ENCODE measurements at places on chromosomes 4 and X.

GRCh38 chrX:47489507-47490275, 6.7 kb upstream of the ZNF41 start:
- no peak for DNase-seq

DNA sequence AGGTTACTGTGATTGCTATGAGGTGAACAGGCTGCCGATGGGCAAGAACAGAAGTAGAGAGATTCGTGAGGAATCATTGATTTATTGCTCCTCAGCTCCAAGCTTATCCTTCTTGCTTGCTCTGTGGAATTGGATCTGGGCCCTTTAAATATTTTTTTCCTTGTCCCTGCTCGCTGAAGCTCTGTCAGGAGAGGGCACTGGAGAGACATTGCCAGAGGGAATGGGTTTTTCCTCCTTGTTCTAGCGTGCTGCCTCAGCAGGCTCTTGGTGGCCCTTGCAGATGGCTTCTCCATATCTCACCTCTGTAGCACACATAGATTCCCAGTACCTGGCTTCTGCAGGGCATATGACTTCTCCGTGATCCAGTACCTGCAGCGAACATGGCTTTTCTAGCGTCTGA, 67.4 kb downstream of the CNGA2 start:
- no peak for DNase-seq

DNA sequence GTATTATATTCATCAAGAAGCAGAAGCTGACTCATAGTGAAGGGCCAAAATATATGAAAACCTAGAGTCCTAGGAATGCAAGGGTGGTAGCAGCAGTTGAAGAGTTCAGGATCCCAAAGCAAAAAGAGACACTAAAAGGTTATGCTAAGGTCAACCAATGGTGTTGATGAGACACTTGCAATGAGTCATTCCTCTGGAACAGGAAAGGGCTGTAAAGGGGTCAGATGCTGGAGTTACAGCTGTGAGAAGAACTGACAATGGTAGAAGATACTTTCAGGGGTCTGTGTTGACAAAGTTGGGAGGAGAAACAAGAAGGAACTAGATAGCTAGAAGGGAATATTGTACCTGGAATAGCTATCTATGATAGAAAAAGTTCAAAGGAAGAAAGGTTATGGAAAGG, 47.5 kb downstream of the ZGRF1 start:
- no peak for DNase-seq

GRCh38 chr4:127778102-127778501, 4.0 kb upstream of the HSPA4L start:
- DNase-seq, result no peak

GRCh38 chrX:15769300-15769954, 20.9 kb upstream of the ZRSR2 start:
- DNase-seq, result no peak

GRCh38 chr4:86720508-86721068, 126.5 kb downstream of the PTPN13 start:
- no peak for DNase-seq

DNA sequence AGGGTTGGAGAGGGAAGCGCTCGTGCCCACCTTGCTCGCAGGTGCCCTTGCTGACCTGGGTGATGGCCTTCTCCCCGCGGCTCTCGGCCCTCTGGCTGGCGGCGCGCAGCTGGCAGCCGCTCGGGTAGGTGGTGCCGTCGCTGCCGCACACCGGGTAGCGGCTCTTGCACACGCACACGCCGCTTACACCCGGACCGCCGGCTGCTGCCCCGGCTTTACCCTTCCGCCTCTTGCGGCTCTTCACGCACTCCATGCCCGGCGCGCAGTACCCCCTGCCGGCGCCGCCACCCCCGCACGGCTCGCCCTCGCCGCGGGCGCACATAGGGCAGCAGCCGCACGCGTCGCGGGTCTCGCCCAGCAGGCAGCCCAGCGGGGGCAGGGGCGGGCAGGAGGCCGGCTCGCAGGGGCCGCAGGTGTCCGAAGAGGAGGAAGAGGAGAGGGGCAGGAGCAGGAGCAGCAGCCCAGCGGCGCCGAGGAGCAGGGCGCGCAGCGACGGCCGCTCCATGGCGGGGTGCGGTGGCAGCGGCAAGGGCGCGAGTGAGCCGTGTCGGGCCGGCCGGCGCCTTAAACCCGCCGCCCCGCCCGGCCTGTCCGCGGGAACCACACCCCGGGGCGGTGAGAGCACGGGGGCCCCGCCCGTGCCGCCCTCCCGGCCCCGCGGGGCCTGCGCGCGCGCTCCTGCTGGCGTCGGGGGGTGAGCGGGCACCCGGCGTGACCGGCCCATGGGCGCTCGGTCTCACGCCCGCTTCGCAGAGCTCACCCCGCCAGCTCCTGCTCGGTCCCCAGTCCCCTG, at the start of gene IGFBP7:
TSS of gene IGFBP7 (minus strand) at position 539 of the 793 bp plus-strand sequence. CDS start at position 505, 34 bp downstream.
- peak; percentile 49 for DNase-seq

- DNase-seq, result no peak
Observed at GRCh38 chr4:158169506-158169905, 3.3 kb downstream of the GASK1B start.

DNA sequence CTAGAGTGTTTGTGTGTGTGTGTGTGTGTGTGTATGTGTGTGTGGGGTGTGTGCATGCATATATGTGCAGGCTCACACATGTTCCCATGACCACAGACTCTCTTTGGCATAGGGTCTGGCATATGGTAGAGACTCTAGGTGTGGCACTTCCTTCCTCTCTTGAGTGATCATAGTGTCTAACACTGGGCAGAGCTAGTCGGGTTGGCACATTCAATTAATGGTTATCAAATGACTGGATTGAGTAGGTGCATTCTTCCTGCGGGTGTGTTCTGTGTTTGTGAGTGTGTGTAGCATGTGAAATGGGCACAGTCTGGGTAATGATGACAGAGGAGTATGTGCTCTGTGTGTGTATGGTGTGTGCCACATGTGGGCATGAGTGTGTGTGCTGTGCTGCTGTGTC, 106.5 kb downstream of the EFNB1 start:
- DNase-seq, result no peak

- no peak for DNase-seq
Observed at GRCh38 chr4:113566015-113566795, 195.3 kb downstream of the CAMK2D start.

DNA sequence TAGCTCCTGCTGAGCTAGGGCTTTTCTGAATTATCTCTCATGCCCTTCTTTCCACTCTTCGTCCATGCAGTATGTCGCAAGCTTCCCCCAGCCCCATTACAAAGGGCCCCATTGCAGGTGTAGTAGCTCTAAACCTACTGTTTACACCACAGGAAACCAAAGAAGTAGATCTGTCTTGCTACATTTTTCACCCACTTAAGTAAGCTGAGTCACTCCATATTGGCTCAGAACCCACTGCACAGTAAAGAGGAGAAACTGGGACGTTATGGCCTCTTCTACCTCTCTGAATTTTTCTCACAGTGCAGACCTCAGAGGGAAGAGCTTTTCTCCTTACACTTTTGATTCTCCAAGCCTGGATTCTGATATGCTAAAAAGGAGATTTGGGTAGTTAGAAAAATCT, 200.2 kb downstream of the SMARCA1 start:
- no peak for DNase-seq

DNA sequence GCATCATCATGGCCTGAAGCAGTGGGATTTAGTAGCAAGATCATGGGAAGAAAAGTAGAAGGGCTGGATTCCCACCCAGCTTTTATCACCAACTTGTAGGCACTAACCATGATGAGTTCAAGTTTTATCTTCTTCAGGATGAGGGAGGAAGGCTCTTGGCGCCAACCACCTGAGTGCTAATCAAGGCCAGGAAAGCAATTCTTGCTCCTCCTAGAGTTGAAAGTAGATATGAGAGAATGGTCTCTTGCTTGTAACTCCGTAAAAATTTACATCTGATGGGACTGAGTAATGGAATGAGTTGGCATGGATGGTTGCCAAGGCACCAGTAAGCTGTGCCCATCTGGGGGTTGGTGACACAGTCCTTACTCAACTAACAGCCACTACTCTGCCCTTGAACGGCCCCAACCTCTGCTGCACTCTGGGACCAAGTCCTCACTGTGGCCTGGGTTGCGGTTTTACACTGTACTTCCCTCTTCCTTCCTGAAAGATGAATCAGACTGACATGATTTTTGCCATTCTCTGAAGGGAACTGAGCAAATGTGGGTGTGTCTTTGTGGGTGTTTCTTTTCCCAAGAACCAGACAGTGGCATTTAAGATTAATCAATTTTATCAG, 39.4 kb upstream of the NDP start:
- no peak for DNase-seq

- DNase-seq, result no peak
Observed at GRCh38 chr4:22780317-22780716, 87.6 kb downstream of the GBA3 start.

DNA sequence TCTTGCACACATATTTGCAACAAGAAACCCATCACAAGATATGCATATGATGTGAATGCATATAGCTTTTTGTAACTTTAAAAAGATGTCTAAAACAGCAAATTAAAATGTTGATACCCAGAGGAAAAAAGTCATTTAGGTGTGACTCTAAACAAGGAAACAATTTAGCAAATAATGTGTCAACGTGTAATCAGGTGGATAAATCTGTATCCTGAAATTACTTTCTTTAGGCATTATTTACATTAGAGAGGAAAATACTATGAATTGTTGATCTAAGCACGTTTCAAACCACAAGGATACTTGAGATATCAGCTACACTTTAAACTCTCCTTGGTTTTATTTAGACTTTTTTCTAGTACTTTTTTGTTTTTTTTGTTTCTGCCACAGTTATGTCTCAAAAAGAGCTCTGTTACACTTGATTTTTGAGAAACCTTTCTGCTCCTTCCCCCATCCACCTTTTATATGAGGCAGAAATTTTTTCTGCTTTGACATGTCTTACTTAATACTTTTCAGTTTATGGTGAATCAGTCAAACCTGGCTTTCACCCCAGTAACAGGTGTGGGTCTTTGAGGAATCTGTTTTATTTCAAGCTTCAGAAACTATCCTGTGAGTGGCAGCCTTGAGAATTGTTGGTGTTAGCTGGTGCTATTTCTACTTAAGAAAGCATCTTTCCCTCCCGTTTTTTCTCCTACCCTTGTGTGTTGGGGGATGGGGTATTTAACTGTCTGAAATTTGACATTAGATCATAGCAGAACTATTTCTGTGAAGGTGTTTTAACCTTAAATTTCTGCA, 1.9 kb downstream of the NPNT start:
- no peak for DNase-seq

DNA sequence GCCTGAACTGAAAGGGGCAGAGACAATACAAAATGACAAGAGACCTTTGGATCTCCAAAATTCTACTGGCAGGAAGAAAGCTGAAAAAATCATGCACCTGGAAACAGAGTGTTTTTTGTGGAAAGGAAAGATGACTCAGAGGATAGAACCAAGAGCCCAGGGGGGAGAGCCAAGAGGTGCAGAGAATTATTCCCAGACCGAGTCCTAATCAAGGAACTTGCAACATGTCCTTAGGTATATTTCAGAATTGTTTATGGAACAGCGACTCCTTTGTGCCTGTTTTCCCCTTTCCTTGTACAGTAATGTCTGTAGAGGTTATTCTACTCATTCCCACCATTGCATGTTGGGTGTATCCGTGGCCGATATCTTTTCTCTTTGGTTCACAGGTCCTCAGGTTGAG, 71.7 kb downstream of the YIPF6 start:
- no peak for DNase-seq

DNA sequence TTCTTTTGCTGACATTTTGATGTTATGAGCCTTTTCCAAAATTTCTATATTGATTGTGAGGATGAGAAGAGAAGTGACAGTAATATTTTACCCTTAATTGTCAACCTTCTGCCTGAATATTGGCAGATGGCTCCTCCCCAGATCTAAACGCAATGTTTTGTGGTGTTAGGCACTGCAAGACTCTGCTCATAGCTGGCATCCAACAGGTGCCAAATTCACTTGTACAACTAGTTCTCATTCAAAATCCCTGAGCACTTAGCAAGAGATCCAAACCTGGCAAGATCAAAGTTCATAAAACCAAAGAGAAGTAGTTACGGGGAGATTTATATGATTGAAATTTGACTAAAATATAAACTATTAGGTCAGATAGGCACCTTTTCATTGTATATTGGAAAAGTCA, 901.7 kb upstream of the INTU start:
- no peak for DNase-seq

- no peak for DNase-seq
Observed at GRCh38 chr4:24063731-24064130, 173.9 kb upstream of the PPARGC1A start.

GRCh38 chr4:39987485-39987884, 9.8 kb upstream of the PDS5A start:
- DNase-seq, result no peak

DNA sequence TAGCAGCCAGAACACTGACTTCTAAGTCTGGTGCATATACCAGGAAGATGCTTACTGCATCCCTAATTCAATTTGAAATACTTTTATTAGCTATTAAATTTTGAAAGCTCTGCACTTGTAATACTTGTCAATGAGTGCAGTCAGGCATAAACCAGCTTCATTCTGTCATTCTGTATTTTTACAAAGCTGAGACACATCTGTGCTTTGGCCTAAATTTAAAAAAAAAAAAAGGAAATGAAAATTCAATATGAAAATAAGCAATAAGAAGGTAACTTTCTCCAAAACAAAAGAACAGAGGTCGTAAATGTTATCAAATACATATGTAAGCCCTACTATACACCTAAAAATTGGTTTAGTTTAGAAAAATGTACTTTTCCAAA, 7.0 kb downstream of the SMIM14 start:
- DNase-seq, result no peak

DNA sequence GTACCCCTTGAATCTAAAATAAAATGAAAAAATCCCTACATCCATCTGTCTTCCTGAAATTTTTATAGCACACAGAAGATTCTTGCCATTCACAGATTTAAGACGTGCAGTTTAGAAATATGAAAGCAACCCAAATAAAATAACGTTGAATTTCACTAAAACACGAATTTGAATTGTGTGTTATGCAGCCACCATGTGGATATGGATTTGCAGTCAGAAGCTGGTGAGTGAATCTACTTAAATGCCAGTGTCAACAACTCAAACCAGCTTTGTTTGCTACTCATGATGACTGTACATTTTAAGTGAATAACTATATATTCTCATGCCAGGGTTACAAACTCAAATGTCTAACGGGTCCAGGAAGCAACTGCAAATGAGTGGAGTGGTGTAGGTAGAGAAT, 173.0 kb upstream of the HAND2 start:
- DNase-seq, result no peak

- DNase-seq, result no peak
Observed at GRCh38 chr4:22019676-22020075, 71.1 kb upstream of the KCNIP4 start.

DNA sequence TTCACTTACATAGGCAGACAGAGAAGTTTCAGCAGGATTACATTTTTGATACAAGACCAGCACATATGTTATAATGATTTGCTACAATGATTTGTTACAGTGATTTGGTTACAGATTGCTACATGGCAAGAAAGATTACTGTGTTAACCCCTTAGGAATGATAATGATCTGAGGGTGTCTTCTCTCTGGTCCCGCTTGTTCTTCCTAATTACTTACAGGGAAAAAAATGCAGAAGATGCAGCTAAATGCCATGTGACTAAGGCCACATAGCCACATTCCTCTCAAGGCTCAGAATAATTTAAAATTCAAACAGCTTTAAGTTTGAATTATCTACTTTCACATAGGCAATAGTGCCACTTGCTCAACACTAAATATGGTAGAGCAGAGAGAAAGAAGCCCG, 9.7 kb upstream of the LAP3 start:
- no peak for DNase-seq
